Cardiac ventricle fibroblast (primary cell): ENCODE measurements at places on chromosomes 1 and 21. TPM values are rescaled to one million over a fixed set of nuclear protein-coding genes. Genes with fewer than 3 reads are reported as not detected.

Gene GRIK3
- total RNA-seq: not detected in 2 replicates

Gene ZNF683
- total RNA-seq: not detected in 2 replicates

Gene CLEC20A
- total RNA-seq: not detected in 2 replicates

Gene MECR
- 11.9 and 15.2 TPM in 2 replicates for total RNA-seq

Gene ZMYND12
- total RNA-seq: 1.2 and 1.6 TPM in 2 replicates

Gene KCNJ10
- not detected in 2 replicates for total RNA-seq

Gene PROK1
- not detected in 2 replicates for total RNA-seq

Gene SLC44A3
- total RNA-seq: 1.7 and 1.9 TPM in 2 replicates

Gene PAFAH2
- total RNA-seq: 4.7 and 6.0 TPM in 2 replicates

Gene SPOCD1
- 18.3 and 23.2 TPM in 2 replicates for total RNA-seq

Gene CR1
- total RNA-seq: not detected in 2 replicates

Gene AADACL3
- not detected in 2 replicates for total RNA-seq

Gene FCN3
- total RNA-seq: 0.29 TPM in 1 of 2 replicates, not detected in the other

Gene TMEM269
- total RNA-seq: not detected in 2 replicates

Gene AGPAT3
- 23.3 and 29.2 TPM in 2 replicates for total RNA-seq

Gene LHX8
- not detected in 2 replicates for total RNA-seq

Gene TARBP1
- total RNA-seq: 12.7 and 12.9 TPM in 2 replicates

Gene RSPO1
- total RNA-seq: 0.06 TPM in 1 of 2 replicates, not detected in the other

Gene FCGR2B
- not detected in 2 replicates for total RNA-seq

Gene HYI
- 7.5 and 9.1 TPM in 2 replicates for total RNA-seq

Gene DCDC2B
- total RNA-seq: not detected in 2 replicates

Gene ROR1
- total RNA-seq: 14.2 and 15.4 TPM in 2 replicates

Gene PSRC1
- 7.2 and 7.4 TPM in 2 replicates for total RNA-seq

Gene DFFB
- 3.9 and 4.5 TPM in 2 replicates for total RNA-seq

Gene C4BPA
- not detected in 2 replicates for total RNA-seq

Gene OLFML3
- total RNA-seq: 59.8 and 64.8 TPM in 2 replicates

Gene OR2G6
- not detected in 2 replicates for total RNA-seq

Gene E2F2
- total RNA-seq: 0.06 and 0.15 TPM in 2 replicates

Gene VWA5B1
- total RNA-seq: not detected in 2 replicates

Gene KRTAP22-2
- not detected in 2 replicates for total RNA-seq

Gene HMGCS2
- total RNA-seq: not detected in 2 replicates

Gene SERTAD4
- 1.6 and 3.4 TPM in 2 replicates for total RNA-seq

Gene OR2L5
- total RNA-seq: not detected in 2 replicates

Gene TEDDM1
- not detected in 2 replicates for total RNA-seq

Gene MMP23B
- total RNA-seq: 13.6 and 15.7 TPM in 2 replicates

Gene LMX1A
- total RNA-seq: not detected in 2 replicates

Gene FOXD2
- 0.06 TPM in 1 of 2 replicates, not detected in the other for total RNA-seq

Gene AMIGO1
- 1.2 and 1.4 TPM in 2 replicates for total RNA-seq

Gene CBR3
- total RNA-seq: 8.7 and 17.7 TPM in 2 replicates

Gene OR14K1
- not detected in 2 replicates for total RNA-seq

Gene CR1L
- not detected in 2 replicates for total RNA-seq

Gene TTC13
- 3.2 and 6.5 TPM in 2 replicates for total RNA-seq

Gene TSPAN1
- total RNA-seq: 0.29 TPM in 1 of 2 replicates, not detected in the other
